ENCODE measurements at places on chromosomes 2 and 18.
A peak's percentile ranks its signal among the peaks of the same experiment; 100 is the strongest.

GRCh38 chr18:78721238-78721875, 258.3 kb upstream of the SALL3 start:
- no peak for DNase-seq

DNA sequence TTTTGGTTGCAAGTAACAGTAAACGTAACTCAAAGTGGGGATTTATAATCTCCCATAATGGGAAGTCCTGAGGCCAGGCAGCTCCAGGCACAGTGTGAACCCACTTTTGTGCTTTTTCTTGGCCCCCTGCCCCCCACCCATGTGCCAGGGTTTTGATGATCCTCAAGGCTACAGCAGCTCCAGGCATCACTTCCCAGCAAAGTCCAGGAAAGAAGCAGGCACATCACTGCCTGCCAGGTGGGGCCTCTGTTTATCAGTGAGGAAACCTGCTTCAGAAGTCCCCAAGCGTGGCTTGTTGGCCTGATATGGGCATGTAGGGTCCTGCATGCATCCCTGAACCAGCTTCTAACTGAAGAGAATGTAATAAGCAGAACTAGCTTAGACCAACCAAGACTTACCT, 299.2 kb upstream of the SKOR2 start:
- no peak for DNase-seq

DNA sequence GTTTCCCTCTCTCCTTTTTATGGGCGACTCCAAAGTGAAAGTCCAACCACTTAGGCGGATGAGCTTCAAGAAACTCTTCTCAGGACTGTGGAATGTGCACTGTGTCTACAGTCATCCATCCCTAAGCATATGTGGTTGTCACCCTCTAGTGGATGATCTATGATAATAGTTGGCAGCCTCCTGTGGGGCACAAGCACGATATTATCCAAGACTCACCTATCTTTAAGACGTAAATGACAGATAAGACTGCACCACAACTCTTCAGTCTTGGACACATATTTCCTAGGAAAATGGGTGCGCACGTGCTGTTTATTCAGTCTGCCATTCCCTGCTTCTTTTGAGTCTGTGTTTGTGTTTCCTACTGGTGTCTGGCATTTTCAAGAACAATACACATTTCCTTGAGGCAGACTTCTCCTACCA, 145.5 kb upstream of the CTAGE1 start:
- peak; percentile 82 for DNase-seq

GRCh38 chr2:204024503-204024902, 87.9 kb downstream of the ICOS start:
- DNase-seq, result peak; percentile 47

DNA sequence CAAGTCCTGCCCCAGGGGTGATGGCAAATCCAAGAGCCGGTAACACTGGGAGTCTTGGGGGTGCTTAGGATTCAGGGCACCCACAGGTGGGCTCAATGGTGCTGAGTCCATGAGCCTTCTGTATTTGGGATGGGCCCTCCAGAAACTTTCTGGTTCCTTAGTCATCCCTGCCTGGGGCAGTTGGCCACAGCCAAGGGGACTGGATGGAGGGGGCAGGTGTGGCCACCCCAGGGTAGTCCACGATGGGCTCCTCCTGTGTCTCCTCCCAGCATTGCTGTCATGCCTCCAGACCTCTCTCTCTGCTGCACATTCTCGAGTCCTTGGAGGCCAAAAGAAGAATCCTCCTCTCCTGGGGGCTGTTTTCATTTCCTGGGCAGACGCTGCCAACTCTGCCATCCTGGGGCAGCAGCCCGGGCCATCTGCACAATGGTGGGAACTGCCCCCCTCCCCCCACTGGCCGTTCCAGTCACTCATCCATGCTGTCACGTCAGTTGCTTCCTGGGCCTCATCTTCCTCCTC, 158.0 kb upstream of the TWIST2 start:
- DNase-seq, result no peak

DNA sequence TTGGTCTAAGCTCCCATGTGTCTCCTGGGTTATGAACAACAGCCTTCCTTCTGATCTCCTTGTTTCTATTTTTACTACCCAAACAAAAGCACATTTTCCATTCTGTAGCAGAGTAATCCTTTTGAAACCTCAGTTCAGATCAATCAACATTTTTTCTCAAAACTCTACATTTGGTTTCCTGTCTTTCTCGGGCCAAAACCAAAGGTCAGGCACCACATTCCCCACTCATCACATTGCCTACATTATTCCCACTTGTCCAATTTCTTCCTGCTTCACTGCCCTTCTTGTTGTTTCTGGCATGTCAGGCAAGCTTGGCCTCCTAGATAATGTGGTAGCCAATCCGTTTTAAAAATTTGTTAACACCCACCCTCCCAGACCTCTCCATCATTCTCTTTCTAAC, 196.8 kb downstream of the PPP1R1C start:
- DNase-seq, result peak; percentile 18

- no peak for DNase-seq
Observed at GRCh38 chr2:153474876-153475435, 3.6 kb downstream of the RPRM start.

DNA sequence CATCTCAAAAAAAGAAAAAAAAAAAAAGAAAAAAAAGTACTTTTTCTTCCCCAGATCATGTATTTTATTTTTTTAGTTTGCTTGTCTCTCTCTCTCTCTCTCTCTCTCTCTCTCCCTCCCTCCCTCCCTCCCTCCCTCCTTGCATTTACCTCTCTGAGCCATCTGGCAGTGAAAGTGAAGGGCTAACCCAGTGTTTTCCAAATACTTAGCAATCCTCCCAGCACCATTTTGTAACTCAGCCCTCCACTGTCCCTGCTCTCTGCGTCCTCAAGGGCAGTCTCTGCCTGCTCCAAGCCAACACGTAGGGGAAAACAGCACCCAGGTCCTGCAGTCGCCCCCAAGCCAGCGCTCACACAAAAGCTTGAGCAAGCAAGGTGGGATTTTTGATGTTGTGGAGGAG, 19.6 kb upstream of the TEX44 start:
- DNase-seq, result no peak

All from GM03348 (cell line).